Neural crest cell (in vitro differentiated cells): ENCODE measurements at places on chromosomes 1 and 21.

DNA sequence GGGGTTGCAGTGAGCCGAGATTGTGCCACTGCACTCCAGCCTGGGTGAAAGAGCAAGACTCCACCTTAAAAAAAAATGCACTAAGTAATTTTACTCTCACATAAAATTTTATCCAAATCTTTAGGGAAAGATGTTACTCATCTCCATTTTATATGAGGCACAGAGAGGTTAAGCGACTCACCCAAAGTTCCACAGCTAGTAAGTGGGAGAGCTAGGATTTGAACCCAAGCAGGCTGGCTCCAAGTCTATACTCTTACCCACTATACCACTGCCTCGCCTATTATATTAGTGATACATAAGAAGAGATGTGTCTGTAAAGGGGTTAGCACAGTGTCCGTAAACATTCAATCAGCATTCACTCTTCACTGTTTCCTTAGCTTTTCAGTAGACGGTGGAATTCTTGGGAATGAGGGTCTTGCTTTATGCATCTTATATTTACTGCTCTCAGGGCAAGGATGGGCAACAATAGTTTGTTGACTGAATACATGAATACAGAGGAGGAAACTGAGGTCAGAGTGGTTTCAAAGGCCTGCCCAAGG, 15.1 kb downstream of the LDLRAD2 start:
- no peak for DNase-seq

DNA sequence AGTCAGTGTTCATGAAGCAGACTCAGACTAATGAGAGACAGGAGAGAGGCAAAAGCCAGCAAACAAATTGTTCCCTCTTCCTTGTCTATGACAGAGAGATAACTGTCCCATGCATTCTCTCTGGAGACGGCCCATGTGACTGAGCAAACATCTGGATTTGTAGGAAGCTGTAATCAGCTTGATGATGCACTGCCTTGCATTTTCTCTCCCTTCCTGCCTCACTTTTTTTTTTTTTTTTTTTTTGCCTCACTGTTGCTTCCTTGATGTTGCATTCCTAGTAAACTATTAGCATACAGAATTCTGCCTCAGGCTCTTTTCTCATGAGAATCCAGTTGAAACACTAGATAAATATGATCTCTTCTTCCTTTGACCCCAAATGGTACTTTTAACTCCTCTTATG, 134.5 kb downstream of the HHIPL2 start:
- no peak for DNase-seq

GRCh38 chr1:241706967-241707366, 54.9 kb downstream of the WDR64 start:
- no peak for DNase-seq

DNA sequence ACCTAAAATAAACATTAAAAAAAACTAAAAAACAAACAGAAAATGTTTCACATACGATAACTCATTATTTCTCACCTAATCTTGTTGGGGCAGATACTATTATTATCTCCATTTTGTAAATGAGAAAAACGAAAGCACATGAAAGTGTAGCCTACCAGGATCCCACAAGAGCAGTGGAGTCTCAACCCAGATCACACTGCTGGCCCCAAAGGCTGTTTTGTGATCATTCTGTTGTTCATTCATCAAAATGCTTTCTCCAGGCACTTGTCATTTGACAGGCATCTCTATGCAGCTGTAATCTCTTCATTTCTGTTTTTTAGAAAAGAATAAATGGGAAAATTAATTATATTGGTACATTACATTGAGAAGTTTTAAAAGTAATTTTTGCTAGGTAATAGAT, 67.5 kb downstream of the AK5 start:
- DNase-seq: no peak

DNA sequence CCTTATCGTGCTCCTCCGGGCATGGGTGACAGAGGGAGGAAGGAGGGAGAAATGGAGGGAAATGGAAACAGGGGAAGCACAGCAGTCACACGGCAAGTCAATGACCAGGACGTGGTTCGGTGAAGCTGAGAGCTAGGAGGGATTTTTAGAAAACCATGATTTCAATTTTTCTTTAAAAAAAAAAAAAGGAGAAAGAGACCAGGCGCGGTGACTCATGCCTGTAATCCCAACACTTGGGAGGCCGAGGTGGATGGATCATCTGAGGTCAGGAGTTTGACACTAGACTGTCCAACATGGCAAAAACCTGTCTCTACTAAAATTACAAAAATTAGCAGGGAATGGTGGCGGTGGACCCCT, 776 bp upstream of the TNFRSF9 start:
- no peak for DNase-seq

DNA sequence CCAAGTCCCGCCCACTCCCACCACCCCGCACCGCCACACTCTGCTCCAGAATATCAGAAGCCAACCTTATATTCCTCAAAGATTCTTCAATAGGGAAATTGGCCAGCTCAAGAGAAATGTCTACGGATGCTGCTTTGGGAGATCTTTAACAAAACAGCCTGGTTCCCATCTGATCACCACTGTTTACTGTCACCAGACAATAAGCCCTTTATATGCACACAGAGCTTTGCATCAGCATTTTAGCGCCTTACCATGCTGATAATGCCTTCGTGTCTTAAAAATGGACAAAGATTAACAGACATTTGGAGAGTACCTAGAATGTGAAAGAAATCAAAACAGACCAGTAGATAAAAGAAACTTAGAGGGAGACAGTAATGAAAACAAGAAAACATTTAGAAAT, 141.7 kb upstream of the SYT6 start:
- no peak for DNase-seq

- no peak for DNase-seq
Measured at GRCh38 chr1:8219530-8219929, 98.4 kb upstream of the SLC45A1 start.

DNA sequence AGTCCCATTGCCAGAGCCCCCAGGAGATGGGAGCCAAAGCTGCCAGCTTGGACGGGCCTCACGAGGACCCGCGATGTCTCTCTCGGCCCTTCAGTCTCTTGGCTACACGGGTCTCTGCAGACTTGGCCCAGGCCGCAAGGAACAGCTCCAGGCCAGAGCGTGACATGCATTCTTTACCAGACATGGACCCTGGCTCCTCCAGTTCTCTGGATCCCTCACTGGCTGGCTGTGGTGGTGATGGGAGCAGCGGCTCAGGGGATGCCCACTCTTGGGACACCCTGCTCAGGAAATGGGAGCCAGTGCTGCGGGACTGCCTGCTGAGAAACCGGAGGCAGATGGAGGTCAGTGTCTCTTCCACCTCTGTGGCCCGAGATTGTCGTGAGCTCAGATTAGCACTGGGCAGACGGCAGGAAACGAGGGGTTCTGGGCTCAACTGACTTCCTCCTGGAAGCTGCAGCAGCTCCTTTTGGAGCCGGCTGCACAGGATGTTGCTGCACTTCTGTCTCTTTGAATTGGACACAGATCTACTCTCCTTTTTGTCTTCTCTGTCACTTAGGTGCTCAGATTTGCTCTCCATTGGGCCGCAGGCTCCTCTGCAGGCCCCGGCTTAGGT, 68.0 kb downstream of the DISC1 start:
- no peak for DNase-seq

- DNase-seq: no peak
Measured at GRCh38 chr1:116684575-116684974, 17.0 kb upstream of the IGSF3 start.

DNA sequence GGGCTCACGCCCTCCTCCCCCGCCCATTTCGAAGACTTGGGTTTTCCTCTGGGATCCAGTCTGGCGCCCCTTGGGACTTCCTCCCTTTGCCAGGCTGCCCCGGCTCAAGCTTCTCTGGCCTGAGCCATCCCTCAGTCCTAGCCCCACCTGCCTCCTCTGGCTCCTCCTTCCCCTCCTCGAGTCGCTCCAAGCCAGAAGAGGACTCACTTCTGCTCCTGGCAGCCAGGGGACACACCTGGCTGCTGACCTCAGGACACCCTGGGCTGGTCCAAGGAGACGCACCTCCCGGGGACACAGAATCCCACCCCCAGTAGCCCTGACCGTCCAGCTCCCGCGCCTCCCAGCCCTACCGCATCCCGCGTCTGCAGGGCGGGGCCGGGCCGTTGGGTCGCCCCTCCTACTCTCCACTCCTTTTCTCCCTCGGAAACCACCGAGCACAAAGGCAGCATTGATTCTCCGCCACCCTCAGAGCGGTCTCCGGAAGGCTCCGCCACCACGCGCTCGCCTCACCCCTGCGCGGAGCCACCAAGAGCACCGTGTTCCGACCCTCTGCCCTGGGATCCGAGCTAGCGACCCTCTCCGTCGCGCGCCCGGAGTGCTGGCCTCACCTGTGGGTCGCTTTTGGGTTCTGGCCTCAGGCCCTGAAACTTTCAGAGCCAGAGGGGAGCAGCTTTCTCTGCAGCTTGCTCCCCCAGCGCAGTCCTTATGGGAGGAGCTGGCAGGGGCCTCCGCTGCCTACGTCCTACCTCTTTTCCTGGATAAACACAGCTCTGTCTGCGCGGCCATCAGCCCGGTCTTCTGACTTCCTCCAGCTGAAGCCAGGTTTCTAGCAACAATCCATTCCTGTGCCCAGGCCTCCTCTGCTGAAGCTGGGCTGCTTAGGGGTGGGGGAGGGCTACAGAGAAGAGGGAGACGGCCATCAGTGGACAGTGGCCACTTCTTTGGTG, at the start of gene C2CD4D:
Gene C2CD4D (minus strand): TSS at position 364 of the 947 bp plus-strand sequence. CDS start 831 bp downstream, outside the sequence.
- DNase-seq: peak; percentile 66

- DNase-seq: no peak
Measured at GRCh38 chr1:115204513-115204912, 115.2 kb upstream of the TSPAN2 start.

- no peak for DNase-seq
Measured at GRCh38 chr1:181806746-181807145, 254.8 kb downstream of the ZNF648 start.

GRCh38 chr21:16323596-16323995, 593.8 kb downstream of the USP25 start:
- DNase-seq: no peak

DNA sequence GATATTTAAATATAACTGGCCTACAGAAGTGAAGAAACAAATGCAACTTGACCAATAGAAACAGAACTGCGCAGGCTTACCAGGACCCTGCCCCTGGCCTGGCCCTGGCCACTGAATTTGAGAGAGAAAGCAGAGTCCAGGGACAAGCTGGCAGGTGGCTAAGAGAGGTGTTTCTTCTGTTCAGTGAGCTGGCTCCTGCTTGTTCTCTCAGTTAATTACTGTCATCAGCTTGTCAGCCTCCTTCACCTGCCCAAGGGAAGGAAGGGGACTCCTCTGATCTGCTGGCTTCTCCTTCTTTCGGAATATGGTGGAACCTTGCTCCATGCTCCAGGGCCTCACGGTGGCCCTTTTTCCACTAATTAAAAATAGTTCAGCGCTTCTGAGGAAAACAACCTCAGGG, 388.4 kb downstream of the DISC1 start:
- DNase-seq: no peak

- no peak for DNase-seq
Measured at GRCh38 chr21:36437745-36438128, 42.2 kb downstream of the CLDN14 start.

DNA sequence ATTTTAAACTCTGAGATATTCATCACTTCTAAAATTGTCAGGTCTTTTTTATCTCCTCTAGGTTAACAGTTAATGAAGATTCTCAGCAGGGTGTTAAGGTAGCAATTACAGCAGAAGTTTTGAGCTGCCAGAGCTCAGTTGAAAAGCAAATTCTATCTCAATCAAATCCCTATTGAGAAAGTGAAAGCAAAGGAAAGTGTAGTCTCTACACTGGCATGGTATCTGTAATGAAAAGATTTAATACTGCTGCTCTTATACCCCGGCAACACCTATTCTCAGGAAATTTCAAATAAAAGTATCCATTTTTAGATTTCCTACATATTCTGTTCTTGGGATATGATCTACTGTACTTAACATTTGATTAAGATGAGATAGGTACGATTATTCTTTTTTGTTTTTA, 913.5 kb downstream of the MRPL39 start:
- no peak for DNase-seq

DNA sequence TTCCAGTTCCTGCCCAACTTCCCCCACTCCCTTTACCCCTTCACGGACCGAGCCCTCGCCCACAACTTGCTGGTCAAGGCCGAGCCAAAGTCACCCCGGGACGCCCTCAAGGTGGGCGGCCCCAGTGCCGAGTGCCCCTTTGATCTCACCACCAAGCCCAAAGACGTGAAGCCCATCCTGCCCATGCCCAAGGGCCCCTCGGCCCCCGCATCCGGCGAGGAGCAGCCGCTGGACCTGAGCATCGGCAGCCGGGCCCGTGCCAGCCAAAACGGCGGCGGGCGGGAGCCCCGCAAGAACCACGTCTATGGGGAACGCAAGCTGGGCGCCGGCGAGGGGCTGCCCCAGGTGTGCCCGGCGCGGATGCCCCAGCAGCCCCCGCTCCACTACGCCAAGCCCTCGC, 42.1 kb upstream of the ARHGEF16 start:
- no peak for DNase-seq

DNA sequence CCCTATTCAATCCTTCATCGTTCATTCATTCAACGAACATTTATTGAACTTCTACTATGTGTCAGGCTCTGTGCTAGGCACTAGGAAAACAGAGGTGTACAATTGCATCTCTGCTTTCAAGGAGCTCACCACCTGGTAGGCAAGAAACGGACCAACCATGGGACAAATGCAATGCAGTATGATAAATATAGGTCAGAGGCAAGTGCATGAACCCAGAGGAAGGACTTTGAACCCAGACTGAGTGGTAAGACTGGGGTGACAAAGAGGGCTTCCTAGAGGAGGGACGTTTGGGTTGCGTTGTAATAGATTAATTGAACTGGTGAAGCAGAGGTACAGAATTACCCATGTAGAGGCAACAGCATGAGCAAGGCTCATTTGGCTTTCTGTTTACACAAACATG, 16.4 kb downstream of the CD2 start:
- no peak for DNase-seq

- DNase-seq: no peak
Measured at GRCh38 chr1:184753608-184754475, 816 bp downstream of the EDEM3 start.

- DNase-seq: no peak
Measured at GRCh38 chr1:18229625-18230024, 122.0 kb downstream of the IGSF21 start.

DNA sequence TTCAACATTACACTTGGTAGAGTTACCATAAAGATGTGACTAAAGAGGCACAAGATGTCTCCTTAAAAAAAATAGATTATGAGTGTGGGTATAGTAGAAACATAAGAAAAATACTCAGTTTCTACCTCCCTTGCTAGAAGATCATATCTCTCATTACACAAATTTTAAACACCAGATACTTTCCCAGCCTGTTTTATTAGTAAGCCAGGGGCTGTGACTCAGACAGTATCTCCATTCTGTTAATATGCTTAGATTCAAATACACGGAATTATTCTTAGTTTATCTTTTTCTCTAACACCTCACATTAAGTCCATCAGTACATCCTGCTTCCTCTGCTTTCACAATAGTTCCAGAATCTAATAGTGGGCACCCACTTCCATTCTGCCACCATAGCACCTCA, 561.8 kb upstream of the ADAMTS5 start:
- no peak for DNase-seq

- DNase-seq: no peak
Measured at GRCh38 chr1:154752273-154753030, 117.6 kb downstream of the KCNN3 start.

- no peak for DNase-seq
Measured at GRCh38 chr1:2927393-2928360, 93.6 kb upstream of the ACTRT2 start.

- DNase-seq: no peak
Measured at GRCh38 chr1:168972225-168972624, 134.3 kb upstream of the ATP1B1 start.
